ENCODE measurements at places on chromosomes 7 and 10.

DNA sequence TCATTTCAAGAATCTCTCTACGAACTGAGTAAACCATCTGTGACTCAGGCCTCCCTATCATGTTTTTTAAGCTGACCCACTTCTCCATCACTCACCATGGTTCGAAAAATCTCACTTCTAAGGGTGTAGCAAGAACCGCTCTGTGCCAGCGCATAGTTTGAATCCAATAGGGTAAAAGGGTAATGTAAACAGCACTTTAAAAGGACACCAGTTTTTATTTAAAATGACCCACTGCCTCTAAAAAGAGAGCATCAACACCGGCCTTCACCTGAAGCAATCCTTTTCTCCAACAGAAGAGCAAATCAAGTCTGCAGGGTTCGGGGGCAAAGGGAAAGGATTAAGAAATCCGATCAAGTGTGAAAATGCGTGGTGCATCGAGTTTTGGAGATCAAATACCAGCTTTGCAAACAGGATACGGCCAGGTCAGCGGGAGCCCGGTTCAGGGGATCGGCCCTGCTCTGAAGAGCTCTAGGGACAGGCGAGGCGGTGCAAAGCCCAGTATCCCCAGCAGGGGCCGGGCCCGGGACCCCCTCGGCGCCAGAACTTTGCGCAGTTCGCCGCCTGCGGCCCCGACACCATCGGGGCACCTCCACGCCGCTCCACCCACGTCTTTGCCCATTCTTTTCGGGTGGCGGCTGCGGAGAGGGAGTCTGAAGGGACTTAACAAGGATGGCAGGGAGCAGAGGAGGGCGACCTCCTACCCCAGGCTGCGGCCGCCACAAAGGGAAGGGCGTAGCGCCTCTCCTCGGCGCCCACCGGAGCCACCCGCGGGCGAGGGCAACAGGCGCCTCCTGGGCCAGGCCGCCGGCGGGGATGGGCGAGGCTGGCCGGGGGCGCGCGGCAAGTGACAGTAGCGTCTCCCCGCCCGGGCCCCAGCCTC, 842 bp downstream of the NMT2 start:
- DNase-seq, result peak; percentile 28

DNA sequence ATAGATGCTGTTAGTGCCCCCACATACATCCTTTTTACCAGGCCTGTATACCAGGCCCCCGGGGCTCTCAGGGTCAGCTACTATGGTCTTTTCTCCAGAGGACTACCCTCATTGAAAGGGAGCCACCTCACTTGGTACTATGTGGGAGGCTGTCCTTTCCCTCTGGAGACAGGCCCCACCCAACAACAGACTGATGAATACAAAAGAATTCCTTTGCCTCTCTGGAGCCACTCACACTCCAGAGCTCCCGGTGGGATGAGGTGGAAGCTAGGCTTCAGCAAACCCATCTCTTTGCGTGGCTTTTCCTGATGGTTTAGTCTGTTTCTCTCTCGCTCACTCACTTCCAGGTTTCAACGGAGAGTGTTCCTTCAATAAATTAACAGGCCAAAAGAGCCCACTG, 30.3 kb downstream of the ANKMY2 start:
- DNase-seq, result no peak

DNA sequence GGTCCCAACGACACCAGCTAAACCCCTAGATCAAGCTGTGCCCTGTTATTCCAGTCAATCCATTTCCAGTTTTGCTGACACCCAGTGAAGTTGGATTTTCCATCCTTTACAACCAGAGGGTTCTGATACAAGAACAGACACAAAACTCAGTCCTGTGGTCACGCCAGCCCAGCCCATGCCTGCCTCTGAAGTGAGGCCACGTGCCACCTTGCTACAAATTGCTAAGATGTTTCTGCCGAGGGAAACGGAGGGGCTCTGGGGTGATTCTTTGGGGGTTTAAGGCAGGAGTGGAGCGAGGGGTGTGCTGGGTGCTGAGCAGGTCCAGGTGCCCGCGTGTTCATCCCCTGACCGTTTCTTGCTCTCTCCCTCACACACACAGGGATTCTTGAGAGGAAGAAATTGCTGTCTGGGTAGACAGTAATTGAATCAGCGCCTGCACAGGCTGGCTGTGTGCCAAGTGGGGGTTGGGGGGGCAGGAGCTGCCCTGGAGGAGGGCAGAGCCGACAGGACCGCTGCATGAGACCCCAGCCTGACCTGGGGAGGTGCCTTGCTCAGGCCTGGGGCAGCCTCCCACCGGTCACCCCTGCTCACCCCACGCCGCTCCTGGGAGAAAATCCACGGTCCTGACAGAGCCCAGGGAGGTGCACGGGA, 38.1 kb downstream of the ADAP1 start:
- no peak for DNase-seq

DNA sequence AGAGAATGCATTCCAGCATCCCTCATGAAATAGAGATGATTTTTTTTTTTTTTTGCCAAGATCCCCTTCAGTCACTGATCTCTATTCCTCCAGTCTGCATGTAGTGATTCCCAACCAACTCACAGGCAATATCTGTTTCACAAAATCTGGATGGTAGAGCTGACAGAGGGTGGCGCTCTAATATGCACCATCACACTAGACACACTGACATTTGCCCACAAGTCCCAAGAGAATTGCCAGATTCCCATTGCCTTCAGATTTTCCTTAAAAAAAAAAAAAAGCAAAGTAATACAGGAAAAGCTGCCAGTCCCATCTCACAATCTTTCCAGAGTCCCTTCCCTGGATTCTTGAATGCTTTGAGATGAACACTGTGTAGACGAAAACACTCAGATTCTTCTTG, 301.0 kb downstream of the SORCS1 start:
- no peak for DNase-seq

GRCh38 chr10:124387078-124387874, 31.4 kb downstream of the OAT start:
- DNase-seq, result no peak

- no peak for DNase-seq
These were observed 94.9 kb downstream of the PRLHR start for GRCh38 chr10:118500477-118501104.

- DNase-seq, result no peak
These were observed 187.8 kb downstream of the NPSR1 start for GRCh38 chr7:34845666-34846361.

- no peak for DNase-seq
These were observed 559.9 kb downstream of the SDK1 start for GRCh38 chr7:3860932-3861331.

GRCh38 chr10:97718659-97719142, 5.2 kb downstream of the MARVELD1 start:
- DNase-seq, result no peak

GRCh38 chr7:34851431-34851830, 185.9 kb downstream of the DPY19L1 start:
- DNase-seq, result no peak

- no peak for DNase-seq
These were observed 11.7 kb downstream of the MRLN start for GRCh38 chr10:59741583-59741982.

DNA sequence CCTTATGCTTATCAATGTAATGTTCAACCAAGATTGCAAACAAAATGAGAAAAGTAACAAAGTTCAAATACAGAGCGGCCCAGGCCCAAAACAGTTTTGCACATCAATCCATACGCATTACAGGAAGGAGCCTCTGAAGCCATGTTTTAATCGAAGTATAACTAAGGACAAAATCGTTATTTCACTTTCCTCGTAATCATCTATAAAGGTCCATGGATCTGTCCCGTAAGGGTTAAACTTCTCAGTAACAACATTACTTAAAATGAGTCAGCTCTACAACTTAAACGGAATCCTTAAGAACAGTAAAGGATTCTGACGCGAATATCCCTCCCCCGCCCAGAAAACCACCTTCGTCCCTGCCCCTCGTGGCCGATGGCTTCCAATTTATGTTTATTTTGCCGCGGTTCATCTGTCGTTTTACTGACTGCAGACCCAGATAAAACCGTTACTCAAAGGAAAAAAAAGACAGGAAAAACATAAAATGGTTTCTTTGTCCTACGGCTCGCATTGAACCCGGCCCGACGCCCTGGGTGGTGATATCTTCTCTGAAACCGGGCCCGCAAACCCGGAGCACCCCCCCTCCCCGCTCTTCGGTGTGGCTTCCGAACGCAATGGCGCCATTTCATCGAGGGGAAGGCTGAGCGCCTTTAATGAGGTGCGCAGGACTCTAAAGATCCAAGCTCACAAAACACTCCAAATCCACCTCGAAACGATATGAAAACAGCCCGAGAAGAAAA, 1.1 kb downstream of the HNRNPA2B1 start:
- DNase-seq, result peak; percentile 63

DNA sequence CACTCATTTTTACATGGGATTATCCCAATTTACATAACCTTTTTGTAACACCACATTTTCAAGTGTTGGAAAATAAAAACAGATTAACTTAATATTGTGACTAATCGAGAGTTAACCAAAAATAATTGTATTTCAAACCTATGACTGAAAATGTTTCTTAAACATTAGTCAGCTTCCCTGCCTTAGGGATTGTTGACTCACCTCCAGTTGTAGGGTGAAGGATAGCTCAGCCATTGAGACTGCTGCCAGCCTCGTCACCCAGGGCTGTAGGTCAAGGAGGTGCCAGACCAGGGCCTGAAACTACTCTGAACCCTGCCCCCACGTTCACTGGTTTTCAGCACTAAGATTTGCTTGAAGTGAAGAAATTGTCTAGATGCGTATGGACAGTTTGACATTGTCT, 351.2 kb downstream of the GFRA1 start:
- no peak for DNase-seq

DNA sequence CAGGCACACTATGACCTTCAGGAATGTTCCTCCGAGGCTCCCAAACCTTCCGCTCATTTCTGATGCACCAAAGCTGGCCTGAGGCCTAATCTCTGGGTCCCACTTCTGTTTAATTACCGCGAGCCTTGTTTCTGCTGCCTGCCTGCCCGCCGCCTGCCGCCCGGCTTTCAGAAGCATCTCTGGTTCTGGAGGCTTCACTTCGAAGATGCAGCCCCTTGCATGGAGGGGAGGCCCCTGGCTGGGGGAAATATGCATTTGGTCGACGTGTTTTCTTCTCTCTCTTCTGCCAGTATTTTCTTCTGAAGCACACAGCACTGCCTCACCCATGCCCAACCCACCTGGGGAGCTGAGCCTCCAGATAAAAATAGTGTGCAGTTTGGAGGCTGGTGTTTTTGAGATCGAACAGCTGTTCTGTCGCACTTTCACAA, 166.9 kb downstream of the PAXIP1 start:
- no peak for DNase-seq

GRCh38 chr10:123972481-123973401, 81.1 kb upstream of the CPXM2 start:
- DNase-seq, result no peak

DNA sequence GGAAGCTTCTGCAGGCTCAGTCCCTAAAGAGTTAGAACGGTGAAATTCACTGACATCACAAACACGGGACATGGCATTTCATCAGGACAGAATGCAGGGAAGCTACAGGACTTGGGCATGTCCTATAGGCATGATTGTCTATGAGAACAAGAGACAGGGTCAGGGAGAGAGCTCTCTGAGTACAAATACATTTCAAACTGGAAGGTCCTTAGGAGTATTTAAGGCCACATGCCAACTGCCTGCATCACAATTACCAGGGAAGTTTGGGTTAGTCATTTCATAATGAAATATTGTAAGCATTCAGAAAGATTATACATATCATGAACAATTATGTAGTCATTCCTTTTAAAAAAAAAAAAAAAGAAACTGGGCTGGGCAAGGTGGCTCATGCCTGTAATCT, 71.3 kb downstream of the CREB3L2 start:
- no peak for DNase-seq

- DNase-seq, result no peak
These were observed 492.9 kb upstream of the FOXK1 start for GRCh38 chr7:4189131-4189570.

GRCh38 chr10:92969151-92969550, 91.4 kb upstream of the CYP26C1 start:
- no peak for DNase-seq

DNA sequence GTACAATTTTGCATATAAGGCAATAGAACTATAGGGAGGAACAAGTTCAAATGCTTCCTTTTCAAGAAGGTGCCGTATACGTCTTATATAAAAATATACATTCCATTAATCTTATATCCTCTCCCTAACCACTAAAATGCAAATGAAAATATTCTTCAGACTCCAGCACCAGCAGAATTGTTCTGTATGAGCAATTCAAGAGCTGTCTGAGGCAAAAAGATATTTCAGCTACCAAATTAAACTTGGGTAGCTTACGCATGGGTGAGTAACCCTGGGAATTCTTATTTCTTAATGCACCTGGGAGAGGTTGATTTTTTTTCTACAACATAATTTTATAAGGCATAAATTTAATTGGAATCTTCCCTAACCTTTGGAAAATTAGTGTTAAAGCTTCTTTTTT, 42.2 kb upstream of the GSDME start:
- DNase-seq, result no peak

DNA sequence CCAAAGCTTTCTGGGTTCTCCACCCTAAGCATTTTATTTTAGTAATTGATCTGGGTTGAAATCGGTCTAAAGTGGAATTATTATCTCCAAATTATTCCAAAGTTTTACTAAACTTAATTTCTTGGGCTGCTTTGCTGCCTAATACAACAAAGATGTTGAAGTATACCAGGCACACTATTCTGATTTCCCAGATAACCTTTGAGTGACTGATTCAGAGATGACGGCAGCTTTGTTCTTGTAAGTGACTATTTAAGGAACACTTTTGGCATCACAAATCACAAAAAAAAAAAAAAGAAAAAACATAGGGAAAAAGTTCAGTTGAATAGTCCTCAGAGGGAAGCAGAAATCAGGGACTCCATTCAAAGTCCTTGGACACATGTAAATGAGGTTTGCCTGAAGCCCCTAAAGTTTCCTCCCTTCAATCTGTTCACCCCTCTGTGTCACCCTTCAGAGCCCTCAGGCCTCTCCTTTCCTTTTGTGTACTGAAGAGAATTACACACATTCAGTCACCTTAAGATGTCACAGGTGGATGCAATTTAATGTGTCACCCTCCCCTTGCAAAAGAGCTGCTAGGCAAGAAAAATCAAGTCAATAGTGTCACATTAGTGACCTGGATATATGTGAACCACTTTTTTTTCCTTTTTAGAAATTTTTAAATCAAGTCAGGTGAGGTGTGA, 81.5 kb downstream of the RTKN2 start:
- no peak for DNase-seq

DNA sequence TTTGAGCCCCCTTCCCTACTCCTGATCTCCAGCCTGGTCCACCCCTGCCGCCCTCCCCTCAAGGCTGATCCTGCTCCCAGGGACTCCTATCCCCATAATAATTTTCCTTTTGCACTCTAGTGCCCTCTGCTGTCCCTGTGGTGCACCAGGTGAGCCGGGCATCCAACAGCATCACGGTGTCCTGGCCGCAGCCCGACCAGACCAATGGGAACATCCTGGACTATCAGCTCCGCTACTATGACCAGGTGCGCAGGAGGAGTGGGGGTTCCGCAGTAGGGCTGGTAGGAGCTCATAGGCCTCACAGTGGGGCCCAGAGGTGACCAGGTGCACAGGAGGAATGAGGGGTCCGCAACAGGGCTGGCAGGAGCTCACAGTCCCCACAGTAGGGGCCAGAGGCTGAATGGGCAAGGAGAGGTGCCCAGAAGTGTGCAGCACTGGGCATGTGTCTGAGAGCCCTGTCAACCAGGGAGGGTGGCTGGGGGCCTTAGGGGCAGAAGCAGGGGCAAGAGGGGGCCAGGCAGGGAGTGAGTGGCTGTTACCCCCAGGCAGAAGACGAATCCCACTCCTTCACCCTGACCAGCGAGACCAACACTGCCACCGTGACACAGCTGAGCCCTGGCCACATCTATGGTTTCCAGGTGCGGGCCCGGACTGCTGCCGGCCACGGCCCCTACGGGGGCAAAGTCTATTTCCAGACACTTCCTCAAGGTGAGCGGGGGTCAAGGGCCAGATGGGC, 11.7 kb downstream of the EPHB6 start:
- DNase-seq, result no peak

- no peak for DNase-seq
These were observed 952 bp downstream of the DNMBP start for GRCh38 chr10:100008708-100009282.

GRCh38 chr7:128880791-128881457, 18.3 kb downstream of the ATP6V1F start:
- no peak for DNase-seq

All from activated T-cell treated with anti-CD3 and anti-CD28 coated beads for 1 hour (primary cell).